Left cardiac atrium (tissue), 4 donors: ENCODE measurements at places on chromosomes 5 and 9.

GRCh38 chr5:43096916-43097315 is 23.8 kb upstream of the ZNF131 start:
- no peak for DNase-seq

DNA sequence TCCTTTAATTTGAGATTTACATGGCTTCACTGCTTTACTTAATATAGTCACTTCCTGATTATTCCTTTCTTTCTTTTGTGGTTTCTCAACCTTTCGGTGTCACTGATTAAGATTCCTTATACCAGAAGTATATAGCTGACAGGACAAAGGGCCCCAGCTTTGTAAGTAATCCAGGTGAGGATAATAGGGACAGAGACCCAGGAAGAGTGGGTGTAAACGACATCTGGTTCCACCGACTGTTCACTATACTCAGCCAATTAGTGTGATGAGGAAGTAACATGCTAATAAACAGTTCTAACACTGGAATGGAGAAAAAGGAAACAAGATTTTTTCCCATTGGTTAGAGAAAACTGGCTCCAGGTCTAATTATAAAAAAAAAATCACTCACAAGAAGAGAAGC is 286.3 kb upstream of the EFNA5 start:
- no peak for DNase-seq

GRCh38 chr5:145540375-145540774 is 294.8 kb downstream of the PRELID2 start:
- no peak for DNase-seq

DNA sequence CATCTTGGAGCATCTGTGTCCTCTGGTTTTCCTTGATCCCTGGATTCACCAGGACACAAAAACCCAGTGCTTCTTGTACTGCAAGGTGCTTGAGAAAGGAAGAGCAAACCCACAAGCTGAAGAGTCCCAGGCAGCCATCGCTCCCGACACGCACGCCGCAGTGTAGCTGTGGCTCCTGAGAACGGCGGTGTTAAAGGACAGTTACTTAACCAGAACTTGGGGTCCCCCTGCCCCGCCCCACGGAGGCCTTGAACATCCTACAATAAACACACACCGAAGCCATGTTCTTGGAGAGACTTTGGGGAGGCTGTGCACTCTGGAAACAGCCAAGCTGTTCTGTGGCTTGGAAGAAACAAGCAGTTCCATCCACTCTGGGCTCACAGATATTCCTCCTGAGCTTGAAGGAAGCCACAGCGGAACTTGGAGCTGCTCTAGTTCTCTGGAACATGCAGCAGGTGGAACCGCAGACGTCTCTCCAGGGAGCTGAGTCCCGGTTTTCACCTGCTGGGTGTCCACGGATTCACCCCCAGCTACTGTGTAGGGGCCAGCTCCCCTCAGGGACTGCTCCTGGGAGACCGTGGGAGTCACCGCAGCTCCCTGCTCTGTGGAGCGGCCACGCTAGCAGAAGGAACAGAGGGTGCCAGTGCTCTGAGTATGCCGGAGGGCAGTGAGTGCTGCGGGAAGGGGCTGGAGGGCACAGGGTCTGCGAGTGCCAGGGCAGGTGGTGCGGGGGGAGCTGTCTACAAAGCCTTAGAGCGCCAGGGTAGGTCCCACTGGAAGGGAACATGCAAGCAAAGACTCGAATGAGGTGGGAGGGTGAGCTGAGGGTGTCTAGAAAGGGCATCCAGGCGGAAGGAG is 107.3 kb downstream of the ADAMTS2 start:
- peak; percentile 12 for DNase-seq

DNA sequence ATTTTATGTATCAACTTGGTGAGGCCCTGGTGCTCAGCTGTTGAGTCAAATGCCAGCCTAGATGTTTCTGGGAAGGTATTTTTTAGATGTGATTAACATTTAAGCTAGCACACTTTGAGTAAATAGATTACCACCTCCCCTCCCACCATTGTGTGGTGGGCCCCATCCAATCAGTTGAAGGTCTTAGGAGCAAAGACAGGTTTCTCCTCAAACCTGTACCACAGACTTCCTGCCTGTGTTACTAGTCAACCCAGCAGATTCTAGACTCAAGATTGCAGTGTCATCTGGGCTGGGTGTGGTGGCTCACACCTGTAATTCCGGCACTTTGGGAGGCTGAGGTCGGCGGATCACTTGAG is 33.8 kb downstream of the MRPL36 start:
- no peak for DNase-seq

GRCh38 chr5:78633700-78634099 is 14.9 kb downstream of the LHFPL2 start:
- DNase-seq, result no peak
